Psoas muscle (tissue), 8 donors: ENCODE measurements at places on chromosomes 6 and 20. TPM values are rescaled to one million over a fixed set of nuclear protein-coding genes. Genes with fewer than 3 reads are reported as not detected.

The AVP gene
- not detected for total RNA-seq

The HTR1E gene
- total RNA-seq, result not detected

The KCNK16 gene
- total RNA-seq, result not detected

The C6orf62 gene
- total RNA-seq, result 57.2 TPM

- DNase-seq, result no peak
Observed at GRCh38 chr6:16374461-16375200, 136.2 kb downstream of the GMPR start.

DNA sequence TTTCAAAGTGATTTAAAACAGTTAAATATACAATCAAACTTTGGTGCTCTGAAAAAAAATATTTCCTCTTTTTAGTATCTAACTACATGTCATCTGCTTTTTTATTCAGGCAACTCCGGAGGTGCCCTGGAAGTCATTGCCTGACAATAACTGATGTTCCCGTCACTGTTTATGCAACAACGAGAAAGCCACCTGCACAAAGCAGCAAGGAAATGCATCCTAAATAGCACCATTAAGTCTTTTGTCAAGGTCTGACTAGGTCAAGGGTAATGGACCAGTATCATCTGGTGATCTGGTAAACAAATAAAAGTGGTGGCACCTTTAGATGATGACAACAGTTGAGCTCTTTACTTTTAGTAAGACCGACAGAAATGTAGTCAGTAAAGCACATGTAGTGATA, 13.2 kb downstream of the FAM229B start:
- no peak for DNase-seq

DNA sequence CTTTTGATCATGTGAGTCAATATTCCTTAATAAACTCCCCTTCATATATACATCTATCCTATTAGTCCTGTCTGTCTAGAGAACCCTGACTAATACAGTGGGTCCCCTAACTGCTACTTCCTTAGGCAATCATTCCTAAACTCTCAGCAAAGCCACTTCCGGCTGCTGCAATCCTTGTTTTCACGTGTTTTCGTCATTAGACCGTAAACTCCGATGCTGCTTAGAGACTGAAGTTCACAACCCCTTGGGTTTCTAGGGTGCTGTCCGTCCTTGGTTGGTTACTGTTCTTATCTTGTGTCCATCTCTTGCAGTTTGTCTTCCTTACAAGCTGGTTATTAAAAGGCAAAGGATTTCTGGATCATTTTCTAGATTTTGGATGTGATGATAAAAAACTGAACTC, 106.4 kb downstream of the GMPR start:
- no peak for DNase-seq

DNA sequence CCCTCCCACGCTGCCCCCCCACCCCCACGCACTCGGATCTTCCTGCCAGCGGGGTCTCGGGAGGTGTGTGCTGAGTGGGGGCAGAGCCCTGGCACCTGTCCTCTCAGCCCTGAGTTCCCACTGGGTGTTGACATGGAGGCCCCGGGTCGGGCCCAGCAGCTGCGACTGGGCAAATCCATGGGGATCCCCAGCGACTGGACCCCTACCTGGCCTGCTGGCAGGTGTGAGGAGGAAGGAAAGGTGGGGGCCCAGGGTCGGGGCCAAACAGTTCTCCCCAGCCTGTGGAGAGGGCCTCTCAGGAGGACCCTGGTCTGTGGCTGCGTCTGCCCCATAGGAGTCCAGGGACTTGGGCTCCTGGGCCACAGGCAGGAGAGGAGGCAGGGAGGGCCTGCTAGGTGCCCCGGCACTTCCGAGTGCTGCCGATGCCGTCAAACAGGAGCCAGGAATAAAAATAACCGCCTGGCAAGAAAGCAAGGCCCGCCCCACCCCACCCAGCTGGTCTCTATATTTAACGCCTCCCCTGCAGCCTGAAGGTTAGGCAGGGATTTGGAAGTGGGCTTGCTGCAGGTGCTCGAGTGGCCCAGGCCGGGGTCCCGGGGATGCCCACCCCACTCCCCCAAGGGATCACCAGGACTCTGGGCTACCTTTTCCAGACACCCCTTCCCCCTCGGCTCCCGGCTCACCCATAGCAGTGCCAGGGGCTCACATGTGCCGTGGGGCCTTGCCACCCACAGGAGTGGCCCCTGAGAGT, 1.4 kb upstream of the EEF1A2 start:
- no peak for DNase-seq

GRCh38 chr6:158707120-158707820, 57.4 kb downstream of the SYTL3 start:
- no peak for DNase-seq

DNA sequence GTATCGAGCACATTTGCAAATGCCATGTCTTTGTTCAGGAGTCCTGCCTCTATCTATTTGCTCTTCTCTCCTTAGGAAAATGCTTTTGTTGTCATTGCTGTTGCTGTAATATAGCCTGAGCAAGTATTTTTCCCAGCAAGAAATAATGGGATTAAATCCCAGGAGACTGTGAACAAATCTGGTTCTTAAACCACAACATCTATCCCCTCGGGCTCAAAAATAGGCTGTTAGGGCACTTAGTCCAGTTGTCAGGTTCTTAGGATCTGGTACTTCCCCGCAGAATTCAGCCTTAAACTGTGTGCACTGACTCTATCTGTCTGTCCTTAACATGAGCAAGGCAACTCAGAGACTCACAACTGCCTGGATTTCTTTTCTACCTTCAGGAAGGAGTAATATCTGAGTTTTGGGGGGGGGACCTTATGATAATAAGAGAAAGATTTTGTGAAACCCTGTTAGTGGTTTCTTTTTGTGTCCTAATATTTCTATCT, 437.5 kb downstream of the HTR1B start:
- no peak for DNase-seq

DNA sequence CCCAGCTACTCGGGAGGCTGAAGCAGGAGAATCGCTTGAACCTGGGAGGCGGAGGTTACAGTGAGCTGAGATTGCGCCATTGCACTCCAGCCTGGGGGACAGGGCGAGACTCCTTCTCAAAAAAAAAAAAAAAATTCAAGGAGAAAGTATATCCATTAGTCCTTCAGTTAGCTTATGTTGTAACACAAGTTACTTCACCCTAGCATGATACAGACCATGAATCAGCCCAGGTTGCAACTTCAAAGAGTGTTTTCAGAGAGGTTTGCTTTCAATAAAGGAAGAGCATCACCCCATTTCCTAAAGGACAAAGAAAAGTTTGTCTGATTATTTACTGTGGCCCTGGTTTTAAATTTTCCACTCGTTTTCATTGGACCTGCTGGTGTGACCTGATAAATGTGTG, 73.0 kb downstream of the SERAC1 start:
- DNase-seq, result no peak

DNA sequence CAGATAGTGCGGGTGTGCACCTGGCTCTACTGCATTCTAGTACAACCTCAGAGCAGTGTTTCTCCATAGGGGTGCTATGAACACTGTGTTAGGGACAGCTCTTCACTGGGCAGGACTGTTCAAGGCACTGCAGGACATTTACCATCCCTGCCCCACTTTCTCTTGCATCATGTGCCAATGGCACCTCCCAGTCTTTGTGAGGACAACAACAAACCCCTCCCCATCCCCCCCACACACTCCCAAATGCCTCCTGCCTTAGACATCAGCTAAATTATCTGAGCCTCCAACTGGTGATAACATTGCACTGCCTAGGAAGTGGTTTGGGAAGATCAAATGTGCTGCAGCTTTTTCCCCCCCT, 98.9 kb downstream of the FYN start:
- DNase-seq, result no peak

DNA sequence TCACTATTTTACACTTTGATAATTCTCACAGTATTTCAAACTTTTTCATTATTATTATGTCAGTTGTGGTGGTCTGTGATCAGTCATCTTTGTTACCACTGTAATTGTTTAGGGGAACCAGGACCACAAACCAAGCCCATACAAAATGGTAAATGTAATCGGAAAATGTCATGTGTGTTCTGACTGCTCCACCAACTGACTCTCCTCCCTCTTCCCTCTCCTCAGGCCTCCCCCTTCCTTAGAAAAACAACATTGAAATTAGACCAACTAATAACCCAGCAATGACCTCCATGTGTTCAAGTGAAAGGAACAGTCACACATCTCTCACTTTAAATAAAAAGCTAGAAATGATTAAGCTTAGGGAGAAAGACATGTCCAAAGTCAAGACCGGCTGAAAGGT, 63.8 kb downstream of the GMDS start:
- no peak for DNase-seq

DNA sequence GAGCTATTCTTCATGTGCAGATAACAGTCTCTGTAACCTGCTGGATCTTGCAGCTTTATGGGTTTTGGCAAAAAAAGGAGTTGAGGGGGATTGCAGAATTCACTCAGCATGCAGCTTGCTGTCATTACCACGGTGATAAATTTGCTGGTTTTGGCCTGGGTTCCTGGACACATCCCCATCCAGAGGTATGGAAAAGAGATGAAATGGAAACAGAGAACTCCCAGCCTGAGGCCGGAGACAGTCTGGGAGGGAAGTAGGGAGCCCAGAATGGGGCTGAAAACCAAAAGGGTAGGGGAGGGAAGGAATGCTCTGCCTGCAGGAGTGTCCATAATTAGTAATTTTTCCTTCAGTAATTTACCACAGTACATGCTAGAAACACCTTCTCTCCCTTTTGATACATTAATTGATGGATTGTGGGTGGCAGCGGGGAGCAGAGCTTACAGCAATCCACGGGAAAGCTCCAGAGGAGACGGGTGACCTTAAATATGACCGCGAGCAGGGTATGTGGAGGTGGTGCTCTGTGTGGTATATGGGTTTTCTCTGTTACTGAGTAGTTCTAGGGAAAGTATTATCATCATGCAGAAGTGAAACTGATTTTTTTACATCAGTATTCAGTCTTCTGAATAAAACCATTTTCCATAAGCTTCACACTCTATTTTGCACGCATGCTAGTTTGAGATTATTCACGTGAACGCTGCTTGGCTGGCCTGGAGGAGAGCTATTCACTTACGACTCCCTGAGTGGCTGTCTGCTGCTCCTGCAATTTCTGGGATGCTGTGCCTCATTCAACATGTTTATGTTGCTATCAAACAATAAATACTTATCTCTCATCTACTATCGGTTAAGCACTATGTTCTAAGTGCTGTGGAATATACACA, 66.3 kb upstream of the KCNK16 start:
- DNase-seq, result no peak

DNA sequence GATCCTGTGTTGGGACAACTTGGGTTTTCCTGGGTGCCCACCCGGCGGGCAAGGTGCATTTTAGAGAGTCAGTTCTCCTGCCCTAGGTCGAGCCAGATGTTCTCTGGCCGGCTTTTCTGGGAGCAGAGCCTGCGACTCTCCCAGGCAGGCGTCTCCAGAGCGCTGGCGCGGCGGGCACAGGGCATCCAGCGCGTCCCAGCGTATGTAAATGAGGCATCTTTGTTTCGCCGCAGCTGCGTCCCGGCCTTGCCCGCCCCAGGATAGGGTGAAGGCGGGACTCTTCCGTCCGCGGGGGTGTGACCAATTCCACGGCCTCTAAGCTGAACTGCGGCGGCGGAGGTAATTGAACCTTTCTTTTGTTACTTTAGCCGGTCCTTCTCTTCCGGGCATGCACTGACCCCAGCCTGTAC, 9.1 kb downstream of the GRIK2 start:
- DNase-seq, result peak; percentile 36

DNA sequence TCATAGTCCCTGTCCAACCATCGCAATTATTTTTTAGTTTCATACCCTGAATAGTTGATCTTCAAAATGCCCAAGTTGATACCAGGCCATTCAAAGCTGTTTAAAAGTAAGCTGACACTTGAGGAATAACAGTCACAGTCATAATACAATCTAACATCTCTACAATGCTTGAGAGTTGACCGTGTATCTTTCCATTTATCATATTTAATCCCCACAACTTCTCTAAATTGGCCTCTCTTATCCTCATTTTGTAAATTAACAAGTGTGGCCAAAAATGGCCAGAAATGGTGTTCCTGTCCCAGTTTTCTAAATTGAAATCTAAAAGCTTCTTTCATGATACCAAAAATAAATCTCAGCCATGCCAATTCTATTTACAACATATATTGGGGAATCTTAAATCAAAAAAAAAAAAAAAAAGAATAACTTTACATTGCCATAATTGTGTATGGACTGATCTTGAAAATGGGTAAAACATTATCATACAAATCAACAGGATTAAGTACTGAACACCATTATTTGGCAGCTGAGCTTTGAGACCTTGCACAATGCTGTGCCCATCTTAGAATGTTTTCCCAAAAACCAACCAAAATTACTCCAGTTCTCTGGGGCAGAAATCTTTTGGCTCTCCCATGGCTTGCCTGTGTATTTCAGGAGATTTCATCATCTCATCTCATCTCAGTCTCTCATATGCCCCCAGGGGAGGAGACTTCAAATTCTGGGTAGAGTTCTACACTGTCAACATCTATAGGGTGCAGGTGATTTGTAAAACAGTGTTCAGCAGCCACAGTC, 448.7 kb upstream of the JARID2 start:
- no peak for DNase-seq

DNA sequence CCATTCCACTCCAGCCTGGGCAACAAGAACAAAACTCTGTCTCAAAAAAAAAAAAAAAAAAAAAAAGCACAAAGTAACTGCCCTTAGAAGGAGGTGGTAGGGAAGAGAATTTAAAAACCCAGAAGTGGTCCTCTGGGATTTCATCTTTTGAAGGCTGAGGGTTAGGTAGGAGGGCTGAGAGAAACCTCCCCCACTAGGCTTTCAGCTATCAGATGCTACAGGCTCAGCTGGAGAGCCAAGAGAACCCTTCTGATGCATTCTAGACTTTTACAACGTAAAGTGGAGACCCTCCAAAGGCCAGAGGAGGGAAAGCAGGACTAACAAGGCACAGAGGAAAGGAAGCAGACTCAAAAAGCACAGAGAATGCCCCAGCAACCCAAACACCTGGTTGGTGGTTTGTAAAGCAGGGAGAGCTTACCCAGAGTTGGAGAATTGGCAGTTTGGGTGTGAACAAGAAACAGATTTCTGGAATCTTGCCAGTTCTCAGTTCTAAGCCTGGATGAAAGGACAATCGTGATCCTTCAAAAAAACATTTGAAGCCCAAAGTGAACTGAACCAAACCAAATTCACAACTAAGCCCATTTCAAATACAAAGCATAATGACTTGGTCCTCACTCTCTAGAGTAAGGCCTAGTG, 23.2 kb upstream of the SPAG4 start:
- DNase-seq, result no peak

GRCh38 chr6:72322771-72323170, 299.1 kb upstream of the KCNQ5 start:
- DNase-seq, result no peak

- no peak for DNase-seq
Observed at GRCh38 chr20:38336726-38337125, 9.6 kb upstream of the LBP start.

DNA sequence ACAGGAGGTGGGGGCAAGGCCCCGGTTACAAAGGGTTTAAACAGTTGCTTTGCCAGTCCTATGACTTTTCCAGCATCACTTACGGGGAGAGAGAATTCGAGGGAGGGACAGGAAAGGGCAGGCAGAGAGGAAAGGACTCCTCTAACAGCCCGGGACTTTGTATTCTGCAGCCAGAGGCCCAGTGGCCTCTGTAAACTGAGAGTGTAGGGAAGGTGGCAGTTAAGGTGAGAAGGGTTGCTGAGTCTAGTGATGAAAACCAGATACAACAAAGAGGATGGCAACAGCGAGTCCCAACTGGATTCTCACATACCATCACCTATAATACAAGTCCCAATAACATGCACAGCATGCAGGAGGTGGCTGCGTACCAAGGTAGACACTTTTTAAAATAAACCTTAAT, 13.5 kb downstream of the PLAGL2 start:
- no peak for DNase-seq
